ENCODE measurements at places on chromosomes 3 and 15. TPM values are rescaled to one million over a fixed set of nuclear protein-coding genes. Genes with fewer than 3 reads are reported as not detected.

DNA sequence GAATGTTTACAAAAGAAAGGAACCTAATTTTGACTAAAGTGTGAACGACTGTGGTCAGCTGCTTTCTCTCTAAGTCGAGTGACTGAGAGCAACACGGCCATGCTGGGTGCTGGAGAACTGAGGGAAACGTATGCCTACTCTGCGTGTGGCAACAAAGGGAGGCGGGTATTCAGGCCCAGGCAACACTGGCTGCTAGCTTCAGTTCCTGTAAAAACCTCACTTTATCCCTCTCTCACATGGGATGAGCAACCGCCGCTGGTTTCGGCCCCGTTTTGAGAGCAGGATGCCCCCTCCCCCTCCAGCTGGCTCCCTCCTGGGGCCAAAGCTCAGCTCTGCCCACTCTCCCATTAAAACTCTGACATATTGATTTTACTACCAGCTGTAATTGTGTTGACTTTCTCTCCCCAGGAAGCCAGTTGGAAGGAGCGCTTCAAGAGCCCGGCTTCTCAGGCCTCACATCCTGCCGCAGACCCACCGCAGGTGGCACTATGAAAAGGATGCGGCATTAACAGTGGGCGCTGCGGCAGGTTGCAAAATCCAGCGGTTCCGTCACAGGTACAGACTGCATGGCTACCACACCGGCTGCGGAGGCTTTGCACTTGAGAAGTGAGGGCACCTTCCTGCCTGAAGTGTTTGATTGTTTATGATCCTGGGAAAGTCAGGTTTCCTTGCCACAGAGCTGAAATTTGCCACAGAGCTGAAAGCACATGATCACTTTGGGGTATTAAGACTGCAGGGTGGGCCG, 12.7 kb downstream of the PLXND1 start:
- H3K27ac ChIP-seq, result peak overlapping the region; percentile 91
- H3K4me1 ChIP-seq, result peaks cover 74% of the 10 kb centered on the region
- no peaks in the 10 kb centered on the region for H3K36me3 ChIP-seq
- no peak overlapping the region for H3K4me3 ChIP-seq

DNA sequence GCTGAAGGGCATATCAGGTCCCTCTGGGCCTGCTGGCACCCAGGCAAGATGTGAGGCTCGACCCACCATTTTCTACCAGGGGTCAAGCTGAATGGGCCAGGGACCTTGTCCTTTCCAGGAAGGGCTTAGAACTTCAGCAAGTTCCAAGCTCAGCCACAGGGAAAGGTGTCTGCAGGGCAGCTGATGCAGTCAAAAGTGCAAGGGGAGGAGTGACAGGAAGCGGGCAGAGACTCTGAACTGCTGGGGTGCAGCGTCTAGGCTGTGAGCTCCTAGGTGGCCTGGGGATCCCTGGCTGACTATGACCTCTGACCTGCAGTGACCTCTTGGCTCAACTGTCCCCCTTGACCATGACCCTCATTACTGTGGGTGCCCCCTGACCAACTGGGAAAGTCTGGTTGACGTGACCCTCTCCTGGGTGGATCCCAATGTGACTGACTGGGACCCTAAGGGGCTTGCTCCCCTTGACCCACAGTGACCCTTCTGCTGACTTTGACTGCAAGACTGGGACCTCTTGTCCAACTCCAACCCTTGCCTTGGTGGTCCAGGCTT, 14.4 kb upstream of the SEC13 start:
- H3K27ac ChIP-seq, result no peak overlapping the region
- H3K4me3 ChIP-seq, result no peak overlapping the region
- no peaks in the 10 kb centered on the region for H3K36me3 ChIP-seq
- no peaks in the 10 kb centered on the region for H3K4me1 ChIP-seq
- DNase-seq, result no peak

DNA sequence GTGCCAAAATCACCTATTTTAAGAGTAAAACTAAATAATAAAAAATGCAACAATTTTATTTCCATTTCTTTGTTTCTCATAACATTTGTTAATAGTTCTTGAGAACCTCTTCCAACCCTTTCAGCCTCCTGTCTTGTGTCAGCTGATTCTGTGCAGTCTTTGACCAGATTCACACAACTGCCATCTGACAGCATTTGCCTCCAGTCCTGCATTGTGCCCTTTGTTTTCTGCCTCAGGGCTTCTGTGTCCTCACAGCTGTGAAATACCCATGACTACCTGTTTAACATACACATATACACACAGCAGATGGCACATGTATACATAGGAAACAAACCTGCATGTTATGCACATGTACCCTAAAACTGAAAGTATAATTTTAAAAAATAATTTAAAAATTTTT, 13.2 kb upstream of the CNTN6 start:
- H3K27me3 ChIP-seq, result no peaks in the 10 kb centered on the region
- no peaks in the 10 kb centered on the region for H3K36me3 ChIP-seq
- no peak overlapping the region for H3K27ac ChIP-seq
- no peak overlapping the region for H3K4me3 ChIP-seq

DNA sequence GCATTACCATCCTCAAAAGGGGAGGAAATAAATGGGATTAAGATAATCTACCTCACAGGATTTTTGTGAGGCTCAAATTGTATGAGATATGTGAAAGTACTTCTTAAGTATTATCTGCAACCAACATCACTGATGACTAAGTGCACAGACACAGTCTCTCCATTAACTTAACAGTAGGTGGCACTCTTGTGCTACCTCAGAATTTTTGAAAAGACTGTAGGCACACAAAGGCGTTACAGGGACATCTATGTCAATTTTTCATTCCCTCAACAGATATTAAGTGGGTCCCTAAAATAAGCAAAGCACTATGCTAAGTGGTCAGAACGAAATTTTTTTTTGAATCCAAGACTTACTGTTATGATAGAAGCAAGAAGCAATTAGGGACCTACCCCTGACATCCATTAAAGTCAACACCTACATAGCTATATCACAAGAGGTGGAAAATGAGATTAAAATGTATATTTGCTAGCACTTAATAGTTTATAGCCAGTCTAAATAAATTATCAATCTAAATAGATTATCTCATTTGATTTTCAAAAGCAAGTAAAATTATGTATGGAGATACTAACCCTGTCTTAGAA, 52.9 kb downstream of the RYK start:
- DNase-seq, result no peak
- H3K4me3 ChIP-seq, result no peak overlapping the region

Gene IQCB1
- total RNA-seq, result 23.9 TPM

GRCh38 chr3:53420831-53421230, 73.5 kb upstream of the DCP1A start:
- no peaks in the 10 kb centered on the region for H3K36me3 ChIP-seq
- no peaks in the 10 kb centered on the region for H3K27me3 ChIP-seq
- DNase-seq, result no peak
- H3K27ac ChIP-seq, result peak overlapping the region; percentile 28
- H3K4me1 ChIP-seq, result no peaks in the 10 kb centered on the region

DNA sequence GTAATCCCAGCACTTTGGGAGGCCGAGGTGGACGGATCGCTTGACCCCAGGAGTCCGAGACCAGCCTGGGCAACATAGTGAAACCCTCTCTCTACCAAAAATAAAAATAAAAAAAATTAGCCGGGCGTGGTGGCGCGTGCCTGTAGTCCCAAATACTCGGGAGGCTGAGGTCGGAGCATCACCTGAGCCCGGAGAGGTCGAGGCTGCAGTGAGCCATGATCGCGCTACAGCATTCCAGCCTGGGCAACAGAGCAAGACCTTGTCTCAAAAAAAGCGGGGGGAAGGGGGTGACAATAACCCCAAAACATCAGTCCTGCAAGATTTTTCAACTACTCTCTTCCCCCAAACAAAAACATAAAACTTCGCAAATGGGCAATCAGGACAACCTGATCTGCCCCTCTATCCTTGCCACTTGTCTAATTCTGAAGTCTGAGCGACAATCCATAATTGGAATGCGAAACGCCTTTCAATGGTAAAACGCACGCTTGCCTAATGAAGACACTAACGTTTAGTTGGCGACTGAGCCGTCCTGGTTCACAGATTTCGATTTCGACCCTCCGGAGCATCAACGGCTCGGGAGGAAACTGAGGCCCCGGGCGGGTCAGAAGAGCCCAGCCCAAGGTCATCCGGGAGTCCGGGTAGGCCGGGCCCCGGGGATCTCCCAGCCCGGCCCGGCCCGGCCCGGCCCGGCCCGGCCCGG, 868 bp downstream of the BTBD1 start:
- DNase-seq, result no peak
- peaks cover 61% of the 10 kb centered on the region for H3K4me1 ChIP-seq
- H3K27me3 ChIP-seq, result no peaks in the 10 kb centered on the region
- peaks cover 5% of the 10 kb centered on the region for H3K36me3 ChIP-seq
- H3K4me3 ChIP-seq, result peak overlapping the region; percentile 89

DNA sequence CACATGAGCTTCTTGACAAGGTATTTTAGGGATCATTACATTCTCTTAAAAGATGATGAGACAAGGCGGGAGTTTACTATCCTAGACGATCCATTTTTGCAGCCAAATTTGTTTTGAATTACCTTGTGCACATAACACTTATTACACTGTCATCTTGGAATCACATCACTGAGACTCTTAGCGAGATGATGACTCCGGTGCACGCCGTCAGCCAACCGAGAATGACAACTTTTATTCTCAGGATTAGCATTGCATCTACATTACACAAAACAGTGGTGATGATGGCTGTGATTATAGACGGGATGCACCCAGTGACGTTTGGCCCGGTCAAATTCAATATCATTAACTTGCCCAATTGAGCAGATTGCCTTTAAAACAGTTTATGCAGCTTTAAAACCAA, 216.1 kb downstream of the PDZRN3 start:
- H3K36me3 ChIP-seq, result no peaks in the 10 kb centered on the region
- H3K27ac ChIP-seq, result no peak overlapping the region
- H3K4me3 ChIP-seq, result no peak overlapping the region
- H3K4me1 ChIP-seq, result no peaks in the 10 kb centered on the region

DNA sequence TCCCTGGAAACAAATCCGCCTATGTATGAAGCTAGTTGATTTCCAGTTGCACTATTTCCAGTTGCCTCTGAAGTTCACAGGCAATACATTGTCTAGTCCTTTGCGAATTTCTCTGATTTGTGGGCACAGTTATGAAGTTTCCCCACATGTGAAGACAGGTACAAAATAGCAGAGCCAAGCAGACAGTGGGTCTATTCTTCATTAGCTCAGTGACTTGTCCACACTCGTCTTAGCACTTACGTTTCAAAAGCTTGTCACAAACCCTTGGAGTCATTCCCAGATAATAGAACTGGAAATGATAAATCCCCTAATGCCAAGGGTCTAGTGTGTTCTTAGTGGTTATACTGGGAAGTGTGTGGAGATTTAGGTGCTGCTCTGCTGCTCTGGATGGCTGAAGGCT, 14.5 kb downstream of the SRPRB start:
- H3K4me1 ChIP-seq, result no peaks in the 10 kb centered on the region
- H3K27me3 ChIP-seq, result no peaks in the 10 kb centered on the region
- no peak overlapping the region for H3K4me3 ChIP-seq
- DNase-seq, result no peak
- H3K27ac ChIP-seq, result no peak overlapping the region

GRCh38 chr3:166799-167198, 29.8 kb upstream of the CHL1 start:
- H3K4me1 ChIP-seq, result no peaks in the 10 kb centered on the region
- no peaks in the 10 kb centered on the region for H3K36me3 ChIP-seq
- DNase-seq, result no peak
- no peaks in the 10 kb centered on the region for H3K27me3 ChIP-seq
- no peak overlapping the region for H3K27ac ChIP-seq

Gene LRTM1
- not detected for total RNA-seq

- no peaks in the 10 kb centered on the region for H3K4me1 ChIP-seq
- no peaks in the 10 kb centered on the region for H3K27me3 ChIP-seq
- H3K27ac ChIP-seq, result no peak overlapping the region
- DNase-seq, result no peak
- H3K4me3 ChIP-seq, result no peak overlapping the region
- H3K36me3 ChIP-seq, result no peaks in the 10 kb centered on the region
Measured at GRCh38 chr3:112460519-112461195, 38.6 kb downstream of the BTLA start.
